RWPE1 (cell line): ENCODE measurements at places on chromosomes 7 and 10.

DNA sequence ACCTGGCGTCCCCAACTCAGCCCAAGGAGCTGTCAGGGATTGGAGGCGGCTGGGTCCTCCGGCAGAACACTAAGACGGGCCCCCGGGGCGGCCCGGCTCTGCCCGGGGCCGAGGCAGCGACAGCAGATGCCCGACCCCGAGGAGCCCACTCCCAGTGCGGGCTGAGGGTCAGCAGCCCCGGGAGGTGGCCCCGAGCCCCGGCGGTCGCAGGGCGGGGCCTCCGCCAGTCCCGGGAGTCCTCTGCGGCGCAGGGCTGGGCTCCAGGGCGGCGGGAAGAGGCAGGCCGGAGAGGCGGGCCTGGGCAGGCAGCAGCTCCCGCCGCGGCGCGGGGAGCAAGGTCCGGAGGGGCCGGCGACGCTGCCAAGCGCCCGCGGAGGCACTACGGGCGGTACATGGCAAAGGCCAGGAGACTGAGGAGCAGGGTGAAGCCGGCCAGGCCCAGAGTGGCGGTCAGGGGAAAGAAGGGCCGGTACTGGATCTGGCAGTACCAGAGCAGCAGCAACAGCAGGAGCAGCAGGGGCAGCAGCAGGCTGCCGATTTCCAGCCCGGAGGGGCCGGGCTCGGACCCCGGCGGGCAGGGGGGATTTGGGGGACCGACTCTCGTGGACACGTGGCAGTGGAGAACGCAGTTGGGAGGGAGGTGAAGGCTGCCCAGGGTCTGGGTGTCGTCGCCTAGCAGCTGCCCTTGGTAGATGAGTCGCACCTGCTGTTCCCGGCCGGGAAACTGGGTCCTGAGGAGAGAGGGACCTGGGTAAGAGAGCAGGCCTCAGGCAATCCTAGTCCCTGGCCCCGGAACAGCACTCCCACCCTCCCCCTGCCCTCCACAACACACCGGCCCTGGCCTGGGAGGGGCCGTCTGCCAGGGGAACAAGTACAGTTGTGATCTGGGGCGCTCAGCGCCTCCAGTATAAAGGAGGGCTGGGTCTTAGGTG lies 827 bp upstream of the FASTK start:
- no peak for DNase-seq

GRCh38 chr7:17131983-17132655 lies 166.3 kb upstream of the AHR start:
- no peak for DNase-seq

- DNase-seq, result no peak
These were observed 24.9 kb downstream of the TRRAP start for GRCh38 chr7:98903246-98903645.

DNA sequence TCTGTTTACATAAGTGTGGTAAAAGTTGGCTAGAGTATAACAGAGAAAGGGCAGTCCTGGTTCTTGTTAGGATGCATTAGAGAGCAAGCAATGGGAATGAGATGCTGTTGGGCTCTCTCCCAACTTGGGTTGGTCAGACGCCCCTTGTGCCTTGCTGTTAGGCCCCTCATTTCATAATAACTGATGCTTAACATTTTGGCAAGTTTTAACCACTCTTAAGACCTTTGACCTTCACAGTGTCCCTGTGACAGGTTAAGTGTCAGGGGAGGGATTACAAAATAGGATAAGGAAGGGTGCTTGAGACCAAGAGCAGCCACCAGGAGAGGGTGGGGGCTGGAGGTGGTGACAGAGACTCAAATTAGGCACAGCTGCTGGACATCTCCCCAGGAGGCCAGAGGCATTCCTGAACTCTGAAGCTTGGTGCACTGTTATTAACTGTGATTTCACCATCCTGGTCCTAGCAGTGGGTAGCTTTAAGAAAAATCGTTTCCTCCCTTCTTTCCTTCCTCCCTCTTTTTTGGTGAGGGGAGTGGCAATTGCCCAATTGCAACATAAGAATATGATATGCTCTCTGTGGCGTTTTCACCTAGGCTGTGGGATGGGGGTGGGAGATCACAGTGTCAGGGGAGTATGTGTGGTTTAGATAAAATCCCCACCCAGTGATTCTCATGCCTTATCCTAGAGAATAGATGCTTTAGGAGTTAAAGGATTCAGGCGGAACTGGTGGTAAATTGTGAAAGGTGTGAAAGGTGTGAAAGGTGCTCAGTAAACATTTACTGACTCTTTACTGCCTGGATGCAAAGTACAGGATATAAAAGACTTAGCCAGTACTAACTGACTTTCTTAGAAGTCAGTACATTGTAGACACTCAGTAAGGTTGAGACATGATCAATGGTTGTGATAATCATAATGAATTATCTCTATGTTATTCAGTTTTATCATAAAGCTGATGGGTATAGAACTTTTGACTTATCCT lies 270.5 kb downstream of the BICC1 start:
- DNase-seq, result no peak

GRCh38 chr7:18693406-18693805 lies 197.9 kb downstream of the HDAC9 start:
- peak; percentile 20 for DNase-seq

DNA sequence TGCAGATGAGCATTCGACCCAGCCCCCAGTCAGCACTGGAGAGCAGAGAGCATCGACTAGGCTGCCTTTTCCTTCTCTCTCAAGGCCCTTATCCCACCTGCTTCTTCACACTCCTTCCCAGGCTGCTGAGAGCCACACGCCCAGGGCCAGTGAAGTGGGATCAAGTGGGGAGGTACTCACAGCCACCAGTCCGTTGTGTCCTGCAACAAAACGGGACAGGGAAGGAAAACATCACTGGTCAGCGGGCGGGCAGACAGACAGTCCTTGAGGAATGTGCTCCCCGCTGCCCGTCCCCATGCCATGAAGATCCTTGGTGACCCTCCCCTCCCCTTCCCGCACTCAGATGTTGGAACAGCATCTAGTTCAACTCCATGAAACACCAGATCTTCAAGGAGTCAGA lies 4.2 kb downstream of the PYROXD2 start:
- DNase-seq, result no peak

DNA sequence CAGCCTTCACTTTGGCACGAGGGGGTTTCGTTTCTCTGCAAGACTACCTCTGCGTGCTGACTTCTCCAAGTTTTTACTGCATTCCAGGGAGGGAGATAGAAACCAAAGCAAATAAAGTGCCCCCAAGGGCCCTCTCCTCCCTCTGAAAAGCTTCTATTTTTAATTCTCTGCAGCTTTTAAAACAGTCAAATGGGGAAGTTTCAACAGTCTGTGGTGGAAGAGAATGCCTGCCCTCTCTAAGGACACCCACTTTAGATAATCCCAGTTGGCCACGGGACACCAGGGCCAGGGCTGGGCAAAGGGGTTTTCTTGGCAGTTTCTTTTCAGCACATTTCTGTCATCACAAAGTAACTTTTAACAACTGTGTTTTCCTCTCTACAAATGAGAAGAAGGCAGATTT lies 386.7 kb upstream of the NPVF start:
- no peak for DNase-seq

- no peak for DNase-seq
These were observed 2.8 kb upstream of the FLNC start for GRCh38 chr7:128827248-128827958.

- DNase-seq, result no peak
These were observed 4.7 kb upstream of the LOXL4 start for GRCh38 chr10:98272656-98273055.

DNA sequence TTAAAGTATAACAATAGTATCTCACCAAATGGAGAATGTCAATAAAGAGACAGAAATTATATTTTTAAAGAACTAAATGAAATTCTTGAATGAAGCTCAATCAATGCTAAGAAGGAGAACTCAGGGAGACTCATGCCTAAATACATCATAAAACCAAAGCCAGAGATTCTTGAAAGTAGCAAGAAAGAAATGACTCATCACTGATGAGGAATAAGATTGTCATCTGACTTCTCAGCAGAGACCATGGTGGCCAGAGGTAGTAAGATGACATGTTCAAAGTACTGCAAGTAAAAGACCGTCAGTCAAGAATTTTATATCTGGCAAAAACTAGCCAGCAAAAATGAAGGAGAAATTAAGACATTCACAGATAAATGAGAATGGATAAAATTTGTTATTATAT lies 399.0 kb downstream of the GRID1 start:
- DNase-seq, result no peak

DNA sequence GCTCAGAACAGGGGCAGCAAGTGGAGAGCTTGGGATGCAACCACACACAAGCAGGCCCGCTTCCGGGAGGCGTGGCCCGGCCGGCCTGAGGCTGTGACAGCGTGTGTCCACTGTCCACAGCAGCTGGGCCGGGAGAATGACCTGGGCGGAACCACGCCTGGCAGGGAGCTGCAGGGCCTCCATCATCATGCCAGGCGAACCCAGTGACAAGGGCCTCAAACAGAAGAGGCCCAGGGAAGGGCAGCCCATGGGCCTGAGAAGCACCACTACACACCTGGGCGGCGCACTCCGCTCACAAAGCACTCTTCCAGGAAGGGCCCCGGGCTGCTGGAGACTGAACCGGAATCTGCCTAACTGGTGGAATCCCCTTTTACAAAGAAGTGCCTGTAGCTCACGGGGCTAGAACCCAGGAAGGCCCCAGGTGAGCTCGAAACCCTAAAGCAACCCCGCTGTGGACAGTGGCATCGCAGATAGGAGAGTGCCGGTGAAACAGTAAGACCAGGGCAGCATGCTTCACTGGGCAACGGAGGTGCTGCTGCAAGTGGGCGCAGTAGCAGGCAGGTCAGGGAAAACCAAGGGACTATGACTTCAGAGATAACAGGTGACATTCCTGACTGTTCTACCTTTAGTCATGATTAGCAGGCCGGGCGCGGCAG lies 66.0 kb downstream of the MAD1L1 start:
- no peak for DNase-seq

DNA sequence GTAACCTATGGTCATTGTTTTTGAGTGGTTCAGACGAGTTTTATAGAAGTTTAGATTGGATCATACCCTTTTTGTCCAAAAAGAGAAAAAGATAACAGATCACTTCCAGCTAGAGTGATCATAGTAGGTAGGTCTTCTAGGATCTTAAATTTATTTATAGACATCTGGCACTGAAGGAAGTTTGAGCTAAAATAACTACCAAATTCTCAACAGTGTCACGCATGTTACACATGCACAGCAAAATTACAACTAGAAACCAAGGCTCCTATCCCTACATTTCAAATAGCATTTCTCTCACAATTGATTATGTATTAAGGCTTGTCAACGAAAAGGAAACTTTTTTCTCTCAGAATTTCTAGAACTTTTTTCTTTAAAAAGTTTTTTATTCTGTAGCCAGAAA lies 2.3 kb downstream of the CALU start:
- DNase-seq, result no peak

DNA sequence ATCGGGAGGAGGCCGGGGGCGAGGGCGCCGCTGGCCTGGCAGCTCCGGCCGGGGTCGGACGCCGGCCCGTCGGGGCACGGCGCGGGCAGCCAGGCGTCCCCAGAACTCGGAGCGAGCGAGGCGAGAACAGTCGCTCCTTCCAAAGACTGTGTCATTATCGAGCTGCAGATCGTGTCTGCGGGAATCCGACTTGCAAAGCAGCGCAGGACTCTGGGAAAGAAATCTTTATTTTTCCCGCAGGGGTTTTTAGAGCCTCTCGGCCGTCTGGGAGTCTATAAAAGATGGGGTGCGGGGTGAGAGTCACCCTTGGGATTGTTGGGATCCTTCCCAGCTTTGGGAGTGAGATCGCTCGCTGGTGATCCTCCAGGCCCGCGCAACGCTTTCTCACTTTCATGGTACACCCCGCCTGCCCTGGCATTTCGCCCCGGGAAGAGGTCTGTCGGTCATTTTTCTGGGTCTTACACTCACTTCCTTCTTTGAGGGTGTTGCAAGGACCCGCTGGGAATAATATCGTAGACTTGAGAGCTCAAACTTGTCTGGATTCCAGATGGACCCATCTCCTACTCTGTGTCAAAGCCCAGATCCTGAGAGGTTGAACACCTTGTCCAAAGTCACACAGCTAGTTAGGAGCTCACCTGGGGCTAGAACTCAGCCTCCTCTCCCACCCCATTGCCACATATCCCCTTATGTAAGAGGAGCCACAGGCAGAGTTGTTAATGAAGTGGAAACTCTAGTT lies 1.0 kb downstream of the UBTD1 start:
- DNase-seq, result peak; percentile 55

- DNase-seq, result no peak
These were observed 11.3 kb upstream of the DPYSL4 start for GRCh38 chr10:132175408-132175807.
